ENCODE measurements at places on chromosomes 11 and 22.

DNA sequence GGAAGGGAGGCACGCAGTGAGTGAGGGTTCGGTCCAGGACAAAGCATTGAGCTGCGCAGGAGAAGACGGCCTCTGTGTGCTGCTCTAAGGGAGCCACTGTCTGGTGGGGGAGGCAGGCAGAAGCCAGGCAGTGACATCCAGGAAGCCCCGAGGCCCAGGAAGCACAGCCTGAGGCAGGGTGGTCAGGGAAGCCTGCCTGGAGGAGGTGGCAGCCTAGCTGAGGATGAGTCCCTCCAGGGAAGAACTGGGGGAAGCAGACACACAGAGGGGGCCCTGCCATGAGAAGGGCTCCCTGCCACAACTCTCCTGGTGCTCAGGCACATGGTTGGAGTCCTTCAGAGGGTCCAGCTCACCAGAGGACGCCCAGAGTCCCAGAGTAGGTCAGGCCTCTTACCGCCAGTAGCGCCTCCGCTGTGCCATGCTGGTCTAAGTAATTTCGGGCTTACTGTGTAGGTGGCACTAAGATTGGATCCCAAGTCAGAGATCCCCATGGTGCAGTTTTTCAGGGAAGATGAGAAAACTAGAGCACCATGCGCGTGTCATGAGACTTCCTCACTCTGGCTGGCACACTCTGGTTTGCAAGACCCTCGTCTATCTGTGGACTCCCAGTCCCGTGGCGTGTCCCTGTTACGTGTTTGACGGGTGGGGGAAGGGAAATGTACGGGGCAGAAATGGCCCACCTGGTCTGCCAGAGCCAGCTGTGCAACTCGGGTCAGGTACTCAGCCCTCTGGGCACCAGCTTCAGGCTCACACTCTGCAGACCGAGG lies 887.2 kb downstream of the BRD1 start:
- DNase-seq, result no peak

DNA sequence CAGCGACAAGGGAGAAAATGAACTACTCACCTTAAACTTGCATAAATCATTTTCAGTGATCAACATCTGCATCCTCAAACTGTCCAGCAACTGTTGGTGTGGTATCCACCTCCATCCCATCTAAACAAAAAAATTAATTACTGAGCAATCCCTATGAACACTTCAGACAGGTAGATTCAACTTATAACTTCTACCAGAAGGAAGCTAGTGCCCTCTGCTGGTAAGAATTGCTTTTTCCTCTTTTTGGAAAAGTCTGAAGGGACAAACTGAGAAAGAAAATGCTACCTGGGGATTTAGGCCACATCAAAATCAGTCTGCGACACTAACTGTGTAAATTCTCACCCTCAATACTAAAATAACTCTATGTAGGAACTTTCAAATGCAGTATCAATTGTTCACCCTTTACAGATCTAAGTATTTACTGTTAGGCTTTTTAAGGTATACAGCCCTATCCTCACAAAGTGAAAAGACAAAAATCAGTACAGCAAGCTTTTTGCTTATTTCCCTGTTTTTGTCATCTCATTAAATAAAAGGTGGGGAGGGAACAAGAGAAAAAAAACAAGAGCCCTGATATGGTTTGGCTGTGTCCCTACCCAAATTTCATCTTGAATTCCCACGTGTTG lies 17.9 kb downstream of the CLNS1A start:
- DNase-seq, result peak; percentile 86

DNA sequence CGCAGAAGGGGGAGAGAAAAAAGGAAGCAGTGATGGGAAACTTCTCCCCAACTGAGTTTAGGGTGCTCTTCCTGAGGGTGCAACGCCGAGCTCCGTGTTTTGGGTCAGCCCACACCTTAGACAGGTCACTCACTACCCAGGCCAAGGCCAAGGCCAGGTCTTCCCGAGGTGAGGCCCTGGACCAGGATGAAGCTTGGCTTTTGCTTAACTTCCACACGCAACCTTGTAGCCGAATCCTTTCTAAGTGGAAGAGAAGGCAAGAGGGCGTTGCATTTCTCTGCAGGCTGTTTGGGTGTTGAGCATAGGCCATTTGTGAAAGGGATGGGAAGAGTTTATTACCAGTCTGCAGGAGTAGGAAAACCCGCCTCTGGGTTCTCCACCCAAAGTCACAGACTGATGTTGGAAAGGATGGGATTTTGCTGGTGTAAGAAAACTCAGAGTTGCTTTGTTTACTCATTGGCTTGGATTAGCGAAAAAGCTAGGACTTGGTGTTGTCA lies 1.5 kb downstream of the KREMEN1 start:
- no peak for DNase-seq

DNA sequence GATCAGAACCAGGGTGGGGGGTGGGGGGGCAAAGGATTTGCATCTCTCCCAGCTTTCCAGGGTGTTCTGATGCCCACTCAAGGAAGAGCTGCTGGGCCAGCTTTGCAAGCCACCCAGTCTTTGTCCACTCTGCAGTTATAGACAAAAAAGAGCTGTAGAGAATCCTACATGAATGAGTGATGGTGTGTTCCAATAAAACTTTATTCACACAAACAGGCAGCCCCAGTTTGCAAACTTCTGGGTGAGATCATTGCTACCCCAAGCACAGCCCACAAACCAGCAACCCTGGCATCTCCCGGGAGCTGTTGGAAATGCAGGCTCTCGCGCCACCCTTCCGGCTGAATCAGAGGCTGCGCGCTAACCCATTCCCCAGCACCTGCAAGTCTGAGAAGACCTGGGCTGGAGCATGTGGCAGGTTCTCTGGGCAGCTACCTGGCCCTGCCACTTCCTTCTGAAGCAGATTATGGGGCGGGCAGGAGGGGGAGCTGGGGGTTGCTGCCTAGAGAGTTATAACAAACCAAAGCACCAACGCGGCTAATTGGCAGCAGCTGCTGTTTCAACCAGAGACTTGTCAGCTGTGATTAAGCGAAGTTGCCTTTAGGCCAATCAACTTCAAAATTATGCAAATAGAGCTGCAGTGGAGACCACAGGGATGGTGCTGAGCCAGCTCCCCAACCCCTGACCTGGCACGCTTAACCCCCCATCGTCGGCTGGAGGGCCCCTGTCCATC lies 3.8 kb upstream of the SHISAL1 start:
- DNase-seq, result no peak

GRCh38 chr11:45546366-45546765 lies 119.1 kb downstream of the CHST1 start:
- no peak for DNase-seq

GRCh38 chr11:79438631-79439409 lies 2.0 kb downstream of the TENM4 start:
- DNase-seq, result peak; percentile 43

DNA sequence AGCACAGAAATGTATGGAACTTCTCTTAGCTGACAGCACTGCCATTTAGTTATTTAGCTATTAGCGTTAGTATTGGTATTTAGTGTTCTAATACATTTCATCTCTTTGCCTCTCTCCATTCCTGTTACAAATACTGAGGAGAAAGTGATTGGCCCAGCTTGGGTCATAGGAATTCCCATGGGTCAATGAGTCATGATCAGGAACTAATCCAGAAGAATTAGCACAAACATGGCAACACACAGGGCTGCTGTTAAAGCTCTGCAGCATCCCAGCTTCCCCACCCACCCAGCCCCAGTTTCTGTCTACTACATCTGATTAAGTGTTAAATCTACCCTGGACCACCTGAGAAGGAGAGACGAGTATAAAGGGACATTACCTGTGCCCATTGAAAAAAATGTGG lies 36.1 kb downstream of the PDGFD start:
- DNase-seq, result no peak

DNA sequence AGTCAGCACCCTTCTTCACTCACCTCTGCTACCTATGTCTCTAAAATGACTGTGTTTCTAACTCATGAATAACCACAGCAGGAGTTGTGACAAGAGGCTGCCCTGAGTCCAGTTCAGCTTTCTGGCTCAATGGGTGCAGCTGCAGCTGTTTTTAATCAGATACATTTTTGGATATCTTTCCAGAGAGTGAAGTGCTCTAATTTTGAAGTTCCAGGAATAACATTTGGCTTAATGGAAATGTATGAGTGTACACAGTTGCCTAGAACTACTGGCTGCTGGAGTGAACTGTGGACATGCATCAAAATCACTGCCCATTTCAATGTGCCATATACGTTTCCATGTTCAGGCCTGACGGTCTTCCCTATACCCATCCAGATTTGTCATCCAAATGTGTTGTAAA lies 769.5 kb upstream of the ANO3 start:
- peak; percentile 54 for DNase-seq

- DNase-seq, result no peak
Observed at GRCh38 chr11:120931057-120931779, 92.7 kb upstream of the TBCEL start.

GRCh38 chr11:79330651-79331050 lies 110.2 kb downstream of the TENM4 start:
- DNase-seq, result peak; percentile 2

DNA sequence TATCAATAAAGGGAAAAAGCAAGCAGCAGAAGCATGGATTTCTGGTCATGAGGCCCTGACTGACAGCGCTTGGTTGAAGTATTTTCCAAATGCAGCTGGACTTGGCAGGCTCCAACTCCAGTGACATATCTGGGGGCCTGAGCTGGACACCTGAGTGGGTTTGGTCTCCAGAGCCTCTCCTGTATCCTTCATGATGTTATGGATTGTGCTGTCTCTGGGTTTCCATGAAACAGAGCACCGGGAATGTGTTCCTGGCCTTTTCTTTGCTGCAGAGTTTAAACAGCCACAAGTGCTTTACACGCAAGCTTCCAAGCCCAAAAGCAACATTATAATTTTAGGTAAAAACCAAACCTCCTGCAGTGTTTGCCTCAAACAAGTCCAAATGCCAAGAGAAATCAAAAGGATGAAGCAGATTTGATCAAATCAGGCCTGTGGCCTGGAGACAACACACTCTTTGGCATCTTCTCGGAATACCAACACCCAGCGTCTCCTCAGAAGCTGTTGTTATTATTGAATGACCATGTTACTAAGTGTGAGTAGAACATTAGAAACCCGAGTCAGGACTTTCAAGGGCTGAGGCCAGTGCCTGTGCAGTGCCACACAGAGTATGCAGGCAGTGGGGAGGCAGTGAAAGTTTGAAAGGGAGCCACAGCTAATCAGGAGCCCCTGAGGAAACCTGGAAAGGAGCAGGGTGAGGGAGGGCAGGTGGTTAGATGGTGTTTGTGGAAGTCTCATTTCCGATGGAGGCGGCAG lies 42.0 kb downstream of the ME3 start:
- DNase-seq, result no peak

DNA sequence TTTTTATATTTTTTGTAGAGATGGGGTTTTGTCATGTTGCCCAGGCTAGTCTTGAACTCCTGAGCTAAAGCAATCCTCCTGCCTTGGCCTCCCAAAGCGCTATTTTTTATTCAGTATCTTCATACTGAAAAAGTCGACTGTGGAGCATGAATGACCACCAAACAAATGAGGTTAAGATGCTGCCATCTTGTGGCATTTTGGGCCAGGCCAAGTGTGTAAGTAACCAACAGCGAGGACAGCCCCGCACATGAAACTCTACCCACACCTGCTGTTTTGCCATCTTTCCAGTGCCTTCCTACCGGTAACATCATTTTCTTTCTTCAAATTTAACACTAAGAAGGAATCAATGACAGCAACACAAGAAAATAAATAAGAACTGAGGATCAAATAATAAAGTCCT lies 32.2 kb upstream of the AQP11 start:
- peak; percentile 17 for DNase-seq

GRCh38 chr11:19595499-19595839 lies 117.2 kb upstream of the NAV2 start:
- DNase-seq, result no peak

DNA sequence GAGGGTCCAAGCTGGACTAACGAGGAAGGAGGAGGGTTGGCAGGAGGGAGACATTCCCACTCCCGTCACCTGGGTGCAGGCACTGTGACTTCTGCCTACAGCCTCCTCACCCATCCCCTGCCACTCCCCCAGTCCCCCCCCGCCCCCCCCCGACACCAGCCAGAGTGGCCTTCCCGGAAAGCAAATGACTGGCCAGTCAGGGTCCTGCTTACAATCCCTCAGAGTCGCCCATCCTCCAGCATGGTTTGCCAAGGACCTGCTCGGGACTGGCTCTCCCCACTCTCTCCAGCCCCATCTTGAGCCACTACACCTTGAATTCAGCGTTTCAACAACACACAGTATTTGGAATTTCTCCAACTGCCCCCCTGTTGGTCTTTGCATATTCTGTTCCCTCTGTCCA lies 59.6 kb downstream of the THAP12 start:
- DNase-seq, result no peak

DNA sequence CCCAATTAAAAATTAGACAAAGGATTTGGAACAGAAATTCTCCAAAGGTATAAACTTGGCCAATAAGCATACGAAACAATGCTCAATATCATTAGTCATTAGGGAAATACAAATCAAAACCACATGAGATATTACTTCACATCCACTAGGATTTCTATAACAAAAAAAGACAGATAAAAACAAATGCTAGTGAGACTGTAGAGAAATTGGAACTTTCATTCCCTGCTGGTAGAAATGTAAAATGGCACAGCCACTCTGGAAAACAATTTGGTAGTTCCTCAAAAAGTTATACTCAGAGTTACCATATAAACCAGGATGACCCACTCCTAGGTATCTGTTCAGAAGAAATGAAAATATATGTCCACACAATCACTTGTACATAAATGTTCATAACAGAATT lies 71.6 kb downstream of the RPL27A start:
- DNase-seq, result no peak

GRCh38 chr11:46222490-46223251 lies 54.8 kb upstream of the CREB3L1 start:
- no peak for DNase-seq

- no peak for DNase-seq
Observed at GRCh38 chr11:116579031-116579653, 193.6 kb downstream of the BUD13 start.

DNA sequence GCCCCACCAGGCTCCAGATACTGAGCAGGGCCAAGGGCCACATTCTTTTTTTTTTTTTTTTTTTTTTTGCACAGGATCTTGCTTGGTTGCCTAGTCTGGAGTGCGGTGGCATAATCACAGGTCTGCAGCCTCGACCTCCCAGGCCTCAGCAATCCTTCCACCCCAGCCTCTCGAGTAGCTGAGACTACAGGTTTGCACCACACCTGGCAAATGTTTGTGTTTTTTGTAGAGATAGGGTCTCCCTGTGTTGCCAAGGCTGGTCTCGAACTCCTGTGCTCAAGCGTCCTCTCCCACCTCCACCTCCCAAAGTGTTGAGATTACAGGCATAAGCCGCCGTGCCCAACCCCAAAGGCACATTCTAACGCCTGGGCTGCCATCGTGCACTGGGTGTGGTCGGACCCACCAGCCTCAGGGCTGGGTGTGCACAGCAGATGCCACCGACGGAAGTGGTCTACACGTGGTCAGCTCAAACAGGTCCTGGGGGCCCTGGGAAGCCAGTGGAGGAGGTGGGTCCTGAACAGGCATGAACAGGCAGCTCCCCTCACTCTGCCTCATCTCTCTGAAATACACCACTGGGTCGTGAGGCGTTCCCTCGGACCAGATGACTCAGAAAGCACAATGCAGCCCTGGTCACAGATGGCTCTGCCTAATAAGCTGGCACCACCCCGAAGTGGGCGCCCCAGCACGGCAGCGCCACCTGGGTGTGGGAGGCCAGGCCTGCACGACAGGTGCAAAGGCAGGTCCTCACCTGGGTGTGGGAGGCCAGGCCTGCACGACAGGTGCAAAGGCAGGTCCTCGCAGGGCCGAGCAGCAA lies 5.1 kb upstream of the B4GALNT4 start:
- DNase-seq, result no peak

Measured in adipocyte (in vitro differentiated cells).